ENCODE measurements at places on chromosomes 5 and 9.

DNA sequence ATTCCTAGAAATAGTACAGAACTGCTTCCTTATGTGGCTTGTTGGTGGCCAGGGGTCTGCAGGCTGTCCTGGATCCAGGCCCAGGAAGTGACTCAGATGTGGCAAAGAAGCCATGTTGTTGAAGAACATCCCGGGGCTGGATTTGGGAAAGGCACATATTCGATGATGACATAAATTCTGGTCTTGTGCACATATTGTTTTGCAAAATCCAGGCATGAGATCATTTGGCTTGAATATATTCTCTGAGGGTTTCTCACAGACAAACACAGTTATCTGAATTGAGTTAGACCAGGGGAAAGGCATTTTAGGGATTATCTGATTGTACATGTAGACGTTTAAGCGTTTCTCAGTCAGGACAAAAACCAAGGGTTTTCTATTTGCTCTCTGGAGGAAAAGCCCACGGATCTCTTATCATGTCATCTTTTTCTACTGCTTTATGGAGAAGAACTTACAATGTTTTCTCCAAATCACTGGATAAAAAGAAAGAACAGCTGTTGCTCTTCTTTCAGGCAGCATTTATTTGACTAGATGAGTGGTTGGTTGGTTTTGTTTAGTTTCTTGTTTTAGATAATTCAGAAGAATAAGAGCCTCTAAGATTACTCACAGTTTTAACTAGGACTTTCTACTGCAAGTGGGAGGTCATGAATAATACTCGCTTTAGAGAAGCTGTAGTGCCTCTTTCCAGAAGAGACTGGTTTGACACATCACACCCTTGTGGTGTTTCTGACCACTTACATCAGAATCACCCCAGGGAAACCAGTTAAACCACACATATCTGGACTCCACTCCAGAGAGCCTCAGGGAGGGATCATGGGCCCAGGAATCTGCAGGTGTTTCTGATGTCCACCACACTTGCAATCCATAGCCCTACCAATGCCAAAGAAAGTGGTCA, 29.5 kb upstream of the LHFPL2 start:
- no peak for DNase-seq

DNA sequence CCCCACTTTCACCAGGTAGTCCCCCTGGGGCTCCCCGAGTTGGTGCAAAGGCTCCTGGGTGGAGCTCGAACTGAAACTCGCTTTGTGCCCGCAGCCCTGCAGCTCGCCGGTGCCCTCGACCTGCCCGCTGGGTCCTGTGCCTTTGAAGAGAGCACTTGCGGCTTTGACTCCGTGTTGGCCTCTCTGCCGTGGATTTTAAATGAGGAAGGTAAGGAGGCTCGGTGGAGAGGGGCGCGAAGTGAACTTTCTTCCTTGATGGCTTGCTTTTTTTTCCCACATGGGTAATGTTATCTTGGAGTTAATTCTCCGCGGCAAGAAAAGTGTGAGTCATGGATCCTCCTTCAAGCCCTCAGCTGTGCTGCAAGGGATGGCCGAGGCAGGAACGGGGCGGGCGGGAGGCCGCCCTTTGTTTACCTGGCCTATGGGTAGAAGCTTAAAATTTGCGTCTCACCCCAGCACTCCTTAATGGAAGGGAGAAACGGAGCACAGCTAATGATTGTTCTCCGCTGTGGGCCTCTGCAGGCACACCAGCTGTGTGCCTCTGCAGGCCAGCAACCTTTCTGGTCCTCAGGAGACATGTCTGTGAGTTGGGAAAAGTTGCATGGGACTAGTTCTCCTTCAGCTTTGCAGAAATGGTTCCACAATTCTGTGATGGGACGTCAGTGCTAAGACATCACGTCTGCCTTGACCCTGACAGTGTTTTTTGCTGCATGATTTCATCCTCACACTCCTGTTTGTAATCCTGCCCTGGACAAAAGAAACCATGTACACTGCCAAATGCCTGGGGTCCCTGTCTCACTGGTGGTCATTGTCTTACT, 1.1 kb downstream of the MAMDC2 start:
- DNase-seq, result no peak

DNA sequence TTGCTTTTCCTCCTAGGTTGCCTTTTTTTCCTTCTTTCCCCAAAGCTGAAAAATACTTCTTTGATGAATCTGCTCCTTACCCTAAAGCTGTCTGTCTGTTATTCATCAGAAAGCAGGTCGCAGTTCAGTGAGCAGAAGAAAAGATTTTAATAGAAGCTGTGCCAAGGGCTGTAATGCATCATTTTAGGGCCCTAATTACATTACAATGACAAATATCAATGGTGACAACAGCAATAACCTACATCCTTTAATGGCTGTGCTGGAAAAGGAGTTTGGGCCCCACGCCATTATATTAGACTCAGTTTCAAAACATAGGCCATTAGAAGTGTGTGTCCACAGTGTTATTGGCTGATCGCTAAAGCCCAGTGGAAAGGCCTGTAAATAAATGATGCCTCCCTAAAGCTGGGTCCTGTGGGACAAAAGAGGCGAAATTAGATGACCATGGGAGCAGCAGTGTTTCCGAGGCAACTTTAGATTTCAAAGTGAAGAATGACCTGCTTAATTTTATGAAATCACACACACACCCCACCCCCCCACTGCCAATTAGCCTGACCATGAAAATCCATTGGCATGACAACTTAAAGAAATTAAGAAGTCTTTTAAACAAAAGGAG, 38.4 kb downstream of the TLE4 start:
- DNase-seq, result no peak

GRCh38 chr9:98644011-98644410, 64.7 kb downstream of the GABBR2 start:
- no peak for DNase-seq

DNA sequence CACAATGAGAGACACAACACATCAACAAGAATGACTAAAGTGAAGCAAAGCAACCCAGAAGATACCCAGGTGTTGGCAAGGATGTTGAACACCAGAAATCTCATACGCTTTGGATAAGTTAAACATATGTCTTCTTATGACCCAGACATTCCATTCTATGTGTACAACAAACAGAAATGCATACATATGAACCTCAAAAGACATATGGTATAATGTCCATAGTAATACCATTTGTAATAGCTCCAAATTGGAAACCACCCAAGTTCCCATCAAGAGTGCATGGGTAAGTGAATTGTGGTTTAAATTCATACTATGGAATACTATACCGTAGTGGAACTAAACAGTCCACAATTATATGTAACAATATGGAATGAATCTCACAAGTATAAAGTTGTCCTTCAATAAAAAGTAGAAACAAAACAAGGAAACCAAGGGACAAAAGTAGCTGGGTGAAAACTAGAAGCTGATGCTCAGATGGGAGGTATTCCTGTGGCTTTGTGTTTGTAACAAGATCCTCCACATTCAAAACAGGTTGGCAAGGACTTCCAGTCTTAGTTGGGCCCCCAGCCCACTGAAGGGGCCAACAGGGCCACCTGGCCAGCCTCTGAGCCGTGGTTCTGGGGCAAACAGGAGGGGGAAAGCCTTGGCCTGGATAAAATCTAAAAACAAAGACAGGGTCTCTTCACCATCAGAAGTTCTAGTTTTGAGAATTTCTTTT, 171.8 kb upstream of the PITX1 start:
- DNase-seq, result no peak

GRCh38 chr5:65880496-65881072, 45.8 kb upstream of the ERBIN start:
- DNase-seq, result no peak

DNA sequence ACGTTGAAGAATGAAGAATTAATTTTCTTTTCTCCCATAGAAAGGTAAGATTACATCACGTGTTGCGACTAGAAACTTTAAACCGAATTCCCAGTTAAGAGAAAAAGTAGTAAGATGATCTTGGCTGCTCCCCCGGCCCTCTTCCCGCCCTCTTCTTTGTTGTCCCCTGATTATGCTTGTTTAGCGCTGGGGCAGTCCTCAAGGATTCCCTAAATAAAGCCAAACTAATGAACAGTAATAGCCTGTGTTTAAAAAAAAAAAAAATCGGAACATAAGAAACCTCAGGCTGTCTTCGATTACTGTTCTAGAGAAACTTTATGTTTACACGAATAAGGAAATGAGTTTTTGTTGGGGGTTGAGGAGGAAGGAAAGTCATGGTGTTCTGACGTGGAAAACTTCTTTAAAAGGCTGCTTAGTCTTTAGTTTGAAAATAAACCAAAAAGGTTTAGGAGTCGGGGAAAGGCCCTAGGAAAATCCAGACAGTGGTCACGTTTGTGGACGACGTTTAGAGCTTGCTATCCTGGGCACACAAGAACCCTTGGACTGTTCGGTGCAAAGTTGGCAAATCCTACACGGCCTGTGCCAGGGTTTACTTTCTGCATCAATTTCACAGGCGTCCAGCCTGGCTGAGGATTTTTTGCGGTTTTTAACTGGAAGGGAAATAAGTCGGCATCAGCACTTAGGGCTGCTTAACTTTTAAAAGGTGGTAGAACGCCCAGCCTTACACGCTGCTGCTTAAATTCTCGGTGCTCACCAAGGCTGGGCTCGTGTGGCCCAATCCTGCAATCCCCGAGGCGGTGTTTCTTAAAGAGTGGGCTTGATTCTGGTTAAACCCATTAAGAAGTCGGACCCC, 1.1 kb upstream of the MAT2B start:
- no peak for DNase-seq

- DNase-seq, result no peak
Measured at GRCh38 chr5:113089653-113090335, 113.2 kb downstream of the DCP2 start.

GRCh38 chr5:432201-432927, 10.6 kb upstream of the EXOC3 start:
- no peak for DNase-seq

GRCh38 chr9:106697750-106698502, 165.0 kb upstream of the ZNF462 start:
- no peak for DNase-seq

DNA sequence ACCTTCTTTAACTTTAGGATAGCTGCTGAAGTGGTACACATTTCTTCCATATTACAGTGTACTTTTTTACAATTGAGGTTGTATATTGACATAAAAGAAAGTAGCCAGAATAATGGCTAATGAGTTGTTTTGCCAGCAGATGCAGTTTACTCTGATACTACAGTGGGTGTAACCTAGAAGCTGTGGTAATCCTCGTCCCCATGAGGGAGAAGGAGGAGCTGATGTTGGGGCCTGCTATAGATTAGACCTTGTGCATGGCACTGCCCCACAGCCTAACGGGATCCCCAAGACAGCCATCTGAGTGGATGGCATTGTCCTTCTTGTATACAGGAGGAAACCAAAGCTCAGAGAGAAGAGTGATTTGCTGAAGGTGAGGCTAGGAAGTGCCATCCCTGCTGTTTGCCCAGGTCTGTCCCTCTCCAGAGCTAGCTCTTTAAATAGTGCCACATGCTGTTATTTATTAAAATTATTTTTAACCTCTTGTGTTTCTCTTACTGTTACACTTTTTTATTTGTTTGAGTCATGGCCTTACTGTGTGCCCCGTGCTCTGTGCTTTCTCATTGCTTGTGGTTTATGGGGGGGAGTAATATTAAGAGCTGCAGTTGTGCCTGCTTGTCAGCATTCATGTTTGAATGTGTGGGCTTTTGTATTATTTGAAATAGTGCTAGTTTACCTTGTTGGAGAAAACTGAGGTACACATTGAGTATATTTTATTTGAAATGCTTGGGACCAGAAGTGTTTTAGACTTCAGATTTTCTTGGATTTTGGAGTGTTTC, 65.3 kb downstream of the ICE1 start:
- no peak for DNase-seq

GRCh38 chr9:93944011-93944410, 11.1 kb downstream of the BARX1 start:
- DNase-seq, result no peak

DNA sequence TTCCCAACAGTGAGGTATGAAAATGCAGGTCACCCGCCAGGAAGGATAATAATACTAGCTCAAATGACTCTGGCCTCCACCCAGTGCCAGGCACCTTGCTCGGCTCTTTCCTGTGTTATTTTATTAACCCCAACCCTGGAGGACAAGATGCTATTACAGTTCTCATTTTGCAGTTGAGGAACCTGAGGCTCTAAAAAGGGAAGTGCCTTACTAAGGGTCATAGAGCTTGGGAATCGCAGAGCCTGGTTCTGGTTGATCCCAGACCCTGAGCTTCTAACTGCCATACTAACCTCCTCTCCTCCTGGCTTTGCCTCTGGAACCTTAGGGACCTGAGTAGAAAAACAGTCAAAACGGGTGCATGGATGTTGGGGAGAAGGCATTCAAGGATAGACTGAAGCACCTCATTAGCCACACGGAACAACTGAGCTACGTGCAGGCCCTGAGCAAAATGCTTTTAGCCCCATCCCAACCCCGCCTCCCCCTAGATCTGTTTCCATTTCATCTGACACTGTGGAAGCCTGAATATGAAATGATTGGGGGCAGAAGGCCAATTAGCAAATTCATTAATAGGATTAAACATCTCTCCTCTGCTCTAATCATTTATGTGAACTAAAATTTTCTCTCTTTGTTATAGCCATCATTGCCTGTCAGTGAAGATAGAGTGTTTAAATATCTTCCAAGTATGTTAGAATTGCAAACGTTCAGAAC, 7.9 kb downstream of the KCNIP1 start:
- DNase-seq, result no peak

Data from cortex of kidney (tissue), 1 donor.